ENCODE measurements at places on chromosomes 1 and 21.

GRCh38 chr1:110003747-110004428 is 19.3 kb downstream of the AHCYL1 start:
- peak; percentile 98 for DNase-seq

- DNase-seq: no peak
Measured at GRCh38 chr1:84492726-84493125, 13.5 kb upstream of the SPATA1 start.

GRCh38 chr1:116104667-116105066 is 6.5 kb upstream of the MAB21L3 start:
- DNase-seq: no peak

DNA sequence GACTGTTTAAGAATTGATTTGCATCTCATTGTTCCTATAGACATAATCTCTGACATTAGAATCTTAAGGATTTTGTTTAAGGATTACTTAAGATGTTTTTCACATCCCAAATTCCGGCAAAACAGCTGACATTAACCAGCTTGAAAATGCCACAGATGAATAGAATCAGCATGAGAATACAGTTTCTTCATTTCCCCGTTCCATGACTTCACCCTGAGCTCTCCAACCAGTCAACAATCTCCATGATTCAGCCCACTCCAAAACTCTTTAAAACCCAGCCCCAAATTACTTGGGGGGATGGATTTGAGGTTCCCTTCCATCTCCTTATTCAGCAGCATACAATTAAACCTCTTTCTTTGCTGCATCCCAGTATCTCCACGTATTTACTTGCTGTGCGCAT is 201.0 kb downstream of the LYPLAL1 start:
- DNase-seq: no peak

DNA sequence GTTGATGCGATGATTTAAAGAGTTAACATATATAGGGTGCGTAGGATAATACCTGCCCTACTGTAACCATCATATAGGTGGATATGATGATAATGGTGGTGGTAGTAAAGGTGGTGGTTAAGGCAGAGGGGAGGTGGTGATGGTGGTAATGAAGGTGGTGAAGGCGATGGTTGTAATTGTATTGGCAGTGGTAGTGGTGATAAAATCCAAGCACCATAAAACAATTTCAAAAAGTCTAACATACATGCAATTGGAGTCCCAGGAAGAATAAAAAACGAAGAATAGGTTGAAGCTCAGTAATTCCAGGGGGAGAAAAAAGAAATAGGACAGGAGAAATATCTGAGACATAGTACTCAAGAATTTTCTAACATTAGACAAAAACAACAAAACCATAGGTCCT is 27.3 kb upstream of the RAB4A start:
- DNase-seq: no peak

DNA sequence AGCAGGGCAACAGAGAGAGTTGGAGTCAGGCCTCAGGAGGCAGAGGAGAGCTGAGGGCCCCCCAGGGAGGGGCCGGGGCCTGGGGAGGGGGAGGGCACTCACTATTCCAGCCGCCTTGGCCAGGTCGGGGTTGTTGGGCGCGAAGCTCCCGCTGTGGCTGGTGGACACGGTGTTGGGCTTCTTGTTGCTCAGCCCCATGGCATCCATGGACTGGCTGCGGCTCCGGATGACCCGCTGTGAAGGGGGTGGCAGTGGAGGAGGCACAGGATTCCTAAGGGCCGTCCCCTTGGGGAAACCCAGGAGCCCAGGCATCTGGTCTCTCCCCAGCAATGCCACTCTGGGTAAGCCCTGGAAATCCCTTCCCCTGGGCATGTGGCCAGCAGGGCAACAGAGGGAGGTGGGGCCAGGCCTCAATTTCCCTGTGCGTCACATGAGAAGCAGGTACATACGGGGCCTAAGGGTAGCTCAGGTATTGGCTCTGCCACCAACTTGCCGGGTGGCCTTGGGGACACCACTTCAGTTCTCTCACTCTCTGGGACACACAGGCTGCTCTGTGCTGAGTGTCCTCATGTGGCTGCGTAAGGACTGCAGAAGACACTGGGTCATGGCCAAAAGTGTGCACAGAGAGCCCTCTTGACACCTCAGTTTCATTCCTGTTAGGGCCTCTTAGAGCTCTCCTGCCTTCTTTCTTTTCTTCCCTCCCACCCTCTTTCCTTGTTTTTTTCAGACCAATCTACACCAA is 63.0 kb downstream of the RAP1GAP start:
- DNase-seq: no peak

DNA sequence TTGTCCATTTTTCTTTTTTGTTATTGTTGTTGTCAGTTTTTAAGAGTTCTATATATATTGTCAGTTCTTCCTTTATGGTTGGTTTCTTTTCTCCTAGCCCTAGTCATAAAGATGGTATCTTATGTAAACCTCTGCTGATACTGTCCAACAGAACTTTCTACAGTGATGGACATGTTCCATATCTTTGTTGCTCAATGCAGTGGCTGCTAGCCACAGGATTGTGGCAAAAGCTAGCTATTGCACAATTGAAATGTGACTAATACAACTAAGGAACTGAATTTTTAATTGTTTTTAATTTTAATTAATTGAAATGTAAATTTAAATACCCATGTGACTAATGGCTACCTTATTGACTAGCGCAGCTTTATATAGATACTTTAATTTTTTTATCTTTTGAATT is 411.8 kb upstream of the PTBP2 start:
- peak; percentile 72 for DNase-seq

GRCh38 chr1:59678493-59679228 is 136.1 kb upstream of the HOOK1 start:
- DNase-seq: peak; percentile 95

GRCh38 chr1:4093856-4094565 is 193.9 kb upstream of the C1orf174 start:
- no peak for DNase-seq

DNA sequence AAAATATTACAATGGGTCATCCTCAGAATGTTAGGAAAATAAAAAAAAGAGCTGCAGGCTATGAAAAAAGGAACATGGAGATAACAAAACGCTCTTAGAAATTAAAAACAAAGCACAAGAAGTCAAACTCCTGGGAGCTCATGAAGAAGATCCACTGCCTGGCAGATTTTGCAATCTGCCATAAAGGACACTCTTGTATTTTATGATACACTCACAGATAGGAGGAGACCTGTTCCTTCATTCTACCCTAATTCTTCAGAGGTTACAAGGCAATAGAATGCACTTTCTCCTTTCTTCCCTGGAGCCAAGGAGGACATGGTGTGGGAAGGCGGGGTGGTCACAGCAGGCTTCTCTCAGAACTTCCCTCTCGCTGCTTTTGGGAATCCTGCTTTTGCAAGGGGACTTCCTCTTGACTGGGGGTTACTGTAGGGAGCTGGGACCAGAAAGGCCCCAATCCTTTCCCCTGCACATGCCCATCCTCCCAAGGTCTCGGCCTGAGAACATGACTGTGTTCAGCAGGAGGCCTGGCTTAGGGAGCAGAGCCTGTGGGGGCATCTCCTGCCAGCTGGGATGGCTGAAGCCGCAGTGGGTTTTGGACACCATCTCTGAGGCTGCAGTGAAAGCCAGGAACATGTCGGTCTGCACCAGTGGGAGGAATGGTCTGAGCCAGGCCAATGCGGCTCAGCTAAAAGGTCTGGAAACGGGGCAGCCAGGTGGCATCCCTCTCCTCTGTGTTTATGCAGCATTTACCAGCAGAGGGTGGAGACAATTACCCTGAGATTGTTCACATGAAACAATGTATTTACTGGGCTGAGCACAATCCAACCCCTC is 44.8 kb downstream of the GPR161 start:
- no peak for DNase-seq

DNA sequence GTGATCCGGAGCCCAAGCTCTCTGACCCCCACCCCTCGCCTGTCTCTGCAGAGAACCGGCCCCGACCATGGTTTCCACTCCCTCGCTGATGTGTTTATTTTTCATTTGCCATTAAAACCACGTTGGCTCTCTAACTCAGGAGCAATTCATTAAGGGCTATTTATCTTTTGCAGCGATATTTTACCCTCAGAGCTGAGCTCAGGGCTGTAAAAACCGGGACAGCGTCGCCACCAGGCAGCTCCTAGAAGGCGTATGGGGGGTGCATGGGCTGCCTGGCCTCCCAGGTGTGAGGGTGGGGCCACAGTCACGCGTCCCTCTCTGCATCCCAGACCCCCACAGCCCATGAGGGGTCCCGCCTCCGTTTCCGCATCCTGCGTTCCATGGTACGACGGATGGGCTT is 71.4 kb downstream of the PRDM16 start:
- DNase-seq: no peak

DNA sequence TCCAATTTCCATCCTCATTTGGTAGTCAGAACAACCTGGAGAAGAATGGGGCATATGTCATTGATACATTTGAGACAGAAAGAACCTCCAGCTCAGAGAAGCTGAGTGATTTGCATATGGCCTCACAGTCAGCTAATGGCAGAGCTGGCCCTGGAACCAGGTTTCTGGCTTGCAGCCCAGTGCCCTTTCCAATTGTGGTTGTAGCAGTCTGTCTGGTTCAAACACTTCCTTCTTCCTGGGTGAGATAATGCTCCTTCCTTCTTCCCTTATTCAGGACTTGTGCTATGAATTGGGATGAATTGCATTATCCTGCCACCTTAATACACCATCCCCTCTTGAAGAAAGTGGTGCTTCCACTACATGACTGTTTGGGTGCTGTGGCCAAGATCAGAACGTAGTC is 24.2 kb downstream of the SLC5A9 start:
- DNase-seq: no peak

DNA sequence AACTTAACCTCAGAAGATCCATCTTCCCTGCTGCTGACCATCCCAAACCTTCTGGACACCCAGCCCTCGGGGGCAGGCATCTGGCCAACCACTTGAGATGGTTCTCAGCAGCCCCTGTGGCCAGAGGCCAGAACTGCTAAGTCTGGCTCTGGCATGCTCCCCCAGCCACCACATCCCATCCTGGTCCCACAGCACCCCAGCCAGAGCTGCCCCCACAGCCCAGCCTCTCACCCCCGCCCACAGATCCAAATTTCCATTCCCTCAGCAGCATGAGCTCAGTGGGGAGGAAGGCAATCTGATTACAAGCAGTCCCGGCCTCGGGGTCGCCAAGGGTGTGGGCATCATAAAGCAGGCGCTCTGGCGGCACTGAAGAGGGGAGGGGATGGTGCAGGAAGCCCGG is 45.6 kb downstream of the GLIS1 start:
- no peak for DNase-seq

DNA sequence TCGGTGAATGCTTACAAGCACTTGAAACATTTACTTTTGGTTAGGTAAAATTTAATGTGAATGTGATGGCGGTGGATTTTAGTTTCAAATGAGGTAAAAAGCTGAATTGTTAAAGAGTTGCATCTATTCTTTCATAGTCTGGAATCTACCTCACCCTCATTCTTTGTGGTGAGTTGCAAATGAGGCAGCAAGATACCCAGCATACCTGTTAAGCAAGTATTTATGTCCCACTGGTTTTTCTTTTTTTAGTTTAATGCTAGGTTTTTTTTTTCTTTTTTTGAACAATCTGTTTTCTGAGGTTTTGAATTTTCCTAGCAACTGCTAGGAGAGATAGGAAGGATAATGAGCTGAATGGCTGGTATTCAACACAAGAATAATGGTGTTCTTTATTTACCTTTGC is 127.9 kb upstream of the CACYBP start:
- DNase-seq: no peak

DNA sequence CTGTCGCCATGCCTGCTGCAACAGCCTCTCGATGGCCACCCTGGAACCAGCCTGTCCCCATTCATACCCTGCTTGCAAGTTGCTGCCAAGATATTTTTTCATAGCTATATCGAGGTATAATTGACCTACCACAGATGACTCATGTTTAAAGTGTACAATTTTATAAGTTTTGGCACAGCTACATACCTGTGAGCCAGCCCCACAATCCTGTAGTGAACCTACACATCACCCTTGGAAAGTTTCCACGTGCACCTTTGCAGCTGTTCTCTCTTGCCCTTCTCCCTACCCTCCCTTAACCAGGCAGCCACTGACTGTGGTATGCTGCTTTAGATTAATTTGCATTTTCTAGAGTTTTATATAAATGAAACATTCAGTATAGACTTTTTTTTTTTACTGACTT is 23.0 kb upstream of the KCNJ6 start:
- no peak for DNase-seq

- DNase-seq: no peak
Measured at GRCh38 chr21:21001591-21002100, 3.4 kb downstream of the NCAM2 start.

- DNase-seq: no peak
Measured at GRCh38 chr1:30844631-30845030, 63.9 kb downstream of the SDC3 start.

- no peak for DNase-seq
Measured at GRCh38 chr1:172513479-172513878, 19.5 kb upstream of the SUCO start.

GRCh38 chr1:107914119-107914765 is 50.7 kb downstream of the VAV3 start:
- no peak for DNase-seq

GRCh38 chr1:115065021-115065420 is 24.3 kb downstream of the TSPAN2 start:
- no peak for DNase-seq

GRCh38 chr1:46675549-46676314 is 4.1 kb downstream of the TEX38 start:
- no peak for DNase-seq

GRCh38 chr1:109984190-109984455 is 442 bp upstream of the AHCYL1 start:
- DNase-seq: peak; percentile 83

- no peak for DNase-seq
Measured at GRCh38 chr1:58813361-58813760, 29.5 kb upstream of the JUN start.

DNA sequence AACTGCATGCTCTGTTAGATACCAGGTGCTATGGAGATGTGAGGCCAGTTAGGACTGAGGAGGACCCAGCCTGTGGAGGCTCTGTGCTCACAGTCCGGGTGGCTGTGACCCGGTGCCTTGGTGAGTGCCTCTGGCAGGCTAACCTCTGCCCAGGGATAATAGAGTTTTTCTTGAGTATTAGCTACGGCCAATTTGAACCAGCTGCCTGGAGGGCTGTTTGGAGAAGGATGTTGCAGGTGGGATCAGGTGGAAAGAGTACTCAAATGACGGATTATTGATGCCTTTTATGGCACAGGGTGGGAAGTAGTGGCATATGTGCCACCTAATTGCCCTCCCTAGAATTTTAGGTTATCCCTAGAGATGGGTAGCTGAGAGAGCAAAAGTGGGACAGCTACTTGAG is 182.7 kb downstream of the GRIK3 start:
- no peak for DNase-seq

DNA sequence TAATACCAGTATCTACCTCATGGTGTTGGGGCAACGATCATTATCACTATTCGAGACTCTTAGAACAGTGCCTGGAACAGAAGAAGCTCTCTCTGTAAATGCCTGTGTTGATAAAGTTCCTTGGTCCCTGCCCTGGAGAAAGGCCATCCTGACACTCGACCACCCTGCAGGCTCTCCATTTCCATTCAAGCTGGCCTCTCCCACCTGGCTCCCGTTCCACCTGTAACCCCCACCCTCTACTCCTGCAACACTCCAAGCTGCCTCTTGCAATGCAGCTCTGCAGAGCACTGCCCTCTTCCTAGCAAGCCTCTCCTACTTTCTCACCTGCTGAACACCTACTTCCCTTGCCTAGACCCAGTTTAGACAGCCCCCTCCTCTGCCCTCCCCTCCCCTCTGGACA is 6.1 kb downstream of the SPOCD1 start:
- no peak for DNase-seq

GRCh38 chr1:248404024-248404423 is 1.2 kb downstream of the OR2T1 start:
- peak; percentile 3 for DNase-seq

All from fibroblast of skin of right biceps (primary cell).